ENCODE measurements at places on chromosomes 3 and 15.

DNA sequence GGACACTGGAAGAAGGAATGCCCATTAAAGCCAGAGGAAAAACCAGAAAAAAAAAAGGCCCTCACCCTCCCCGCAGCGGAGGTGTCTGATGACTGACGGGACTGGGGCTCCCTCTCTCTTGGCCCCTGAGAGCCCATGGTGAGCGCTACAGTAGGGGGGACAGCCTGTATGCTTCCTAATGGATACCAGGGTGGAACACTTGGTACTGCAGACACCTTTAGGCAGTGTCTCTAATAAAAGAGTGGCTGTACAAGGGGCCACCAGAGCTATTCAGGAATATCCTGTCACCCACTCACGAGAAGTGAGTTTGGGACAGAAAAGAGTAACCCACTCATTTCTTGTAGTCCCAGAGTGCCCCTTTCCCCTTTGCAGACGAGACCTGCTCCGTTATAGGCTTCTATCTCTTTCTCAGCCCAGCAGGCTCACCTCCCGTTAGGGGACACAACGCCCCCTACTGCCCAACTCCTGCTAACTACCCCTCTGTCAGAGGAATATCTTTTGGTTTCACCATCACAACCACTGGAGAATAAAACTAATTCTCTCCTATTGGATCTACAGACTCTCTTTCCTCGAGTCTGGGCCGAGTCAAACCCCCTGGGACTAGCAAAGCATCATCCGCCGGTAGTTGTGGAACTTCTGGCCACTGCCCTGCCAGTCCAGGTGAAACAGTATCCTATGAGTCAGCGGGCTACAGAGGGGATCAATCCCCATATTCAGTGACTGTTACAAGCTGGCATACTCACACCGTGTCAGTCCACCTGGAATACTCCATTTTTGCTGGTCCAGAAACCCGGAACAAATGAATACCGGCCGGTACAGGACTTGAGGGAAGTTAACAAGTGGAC lies 40.8 kb downstream of the ZBTB11 start:
- DNase-seq, result peak; percentile 68

GRCh38 chr3:124793054-124793739 lies 62.9 kb downstream of the UMPS start:
- no peak for DNase-seq

DNA sequence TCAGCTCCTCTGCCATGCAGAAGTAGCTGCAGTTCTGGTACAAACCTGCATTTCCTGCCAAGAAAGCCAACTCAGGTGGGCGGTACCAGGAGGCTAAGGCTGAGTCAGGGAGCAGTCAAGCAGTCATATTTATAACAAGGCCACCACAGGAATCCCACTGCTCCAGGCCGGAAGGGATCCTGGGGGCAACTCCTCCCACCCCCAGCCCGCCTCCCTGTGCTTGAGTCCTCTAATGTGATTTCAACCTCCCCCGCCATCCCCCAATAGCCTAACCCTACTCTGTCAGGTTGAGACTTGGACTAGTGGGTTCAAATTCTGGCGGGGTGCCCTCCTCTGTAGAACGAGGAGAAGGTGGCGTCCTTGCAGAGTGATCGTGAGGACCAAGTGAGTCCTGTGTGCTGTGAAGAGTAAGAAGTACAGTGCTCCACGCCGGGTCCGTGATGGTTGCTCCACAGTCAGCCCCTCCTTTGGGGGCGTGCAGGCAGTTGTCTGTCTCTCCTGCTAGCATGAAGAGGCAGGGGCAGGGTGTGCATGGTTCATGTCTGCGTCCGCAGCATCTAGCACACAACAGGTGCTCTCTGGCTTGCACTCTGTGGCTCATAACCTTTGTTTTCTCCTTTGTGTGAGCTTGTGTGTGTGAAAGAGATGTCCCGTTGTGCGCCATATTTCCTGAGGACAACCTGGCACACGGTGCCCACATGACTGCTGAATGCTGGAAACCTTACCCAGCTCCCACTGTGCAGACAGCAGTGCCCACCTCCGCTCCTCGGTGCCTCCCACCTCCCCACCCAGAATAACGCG lies 78.3 kb downstream of the SMAD6 start:
- DNase-seq, result no peak

DNA sequence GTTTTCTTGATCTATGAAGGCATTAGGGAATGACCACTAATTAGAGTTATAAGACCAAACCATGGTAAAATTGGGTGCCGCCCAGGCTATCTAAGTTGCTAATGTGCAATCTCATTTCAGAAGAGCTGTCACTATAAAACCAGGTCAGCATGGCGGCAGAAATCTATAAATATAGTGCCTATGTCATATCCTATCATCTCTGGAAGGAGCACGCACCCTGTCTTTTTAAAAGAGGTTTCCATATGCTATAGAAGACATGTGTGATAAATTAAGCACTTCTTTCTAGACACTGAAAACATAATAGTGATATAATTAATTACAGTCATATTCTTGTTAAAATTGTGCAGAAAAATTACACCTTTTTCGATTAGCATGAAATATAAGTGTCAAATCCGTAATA lies 152.0 kb upstream of the MDFIC2 start:
- no peak for DNase-seq

DNA sequence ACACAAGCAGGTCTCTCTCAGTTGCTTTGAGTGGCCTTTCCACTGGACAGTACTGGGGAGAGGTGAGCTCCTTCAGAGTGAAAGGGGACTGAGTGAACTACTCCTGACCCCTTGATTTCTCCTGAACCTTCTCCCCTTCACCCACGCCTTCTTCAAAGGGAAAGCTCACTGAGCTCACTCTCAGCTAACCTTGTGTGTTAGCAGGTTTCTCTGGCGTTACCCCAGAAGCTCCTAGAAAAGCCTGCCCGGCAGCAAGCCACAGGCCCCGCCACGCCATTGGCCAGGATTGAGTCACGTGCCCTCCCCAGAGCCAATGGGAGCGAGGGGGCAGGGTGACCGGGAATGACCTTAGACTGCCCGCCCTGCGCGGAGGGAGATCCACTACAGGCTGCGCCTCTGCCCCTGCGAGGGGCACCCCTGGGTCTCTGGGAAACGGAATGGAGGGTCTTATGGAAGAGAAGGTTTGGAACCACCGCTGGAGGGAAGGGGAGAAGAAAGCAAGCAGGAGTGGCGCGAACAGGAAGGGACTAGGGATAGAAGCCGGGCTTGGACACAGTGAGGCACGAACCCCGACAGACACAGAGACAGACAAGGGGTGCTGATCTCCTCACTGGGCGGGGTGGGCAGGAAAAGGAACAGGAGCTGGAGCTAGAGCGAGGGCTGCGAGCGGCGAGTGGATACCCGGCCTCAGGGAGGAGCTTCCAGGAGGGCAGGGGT lies 17.4 kb upstream of the CLK3 start:
- peak; percentile 99 for DNase-seq
